Stimulated activated CD8-positive, alpha-beta memory T cell treated with anti-CD3 and anti-CD28 coated beads, Interleukin-4, amount 100 ng/mL, for 4 hours (primary cell): ENCODE measurements at places on chromosomes 11 and 22.

- DNase-seq, result no peak
These were observed 475.1 kb upstream of the LARGE1 start for GRCh38 chr22:34395370-34395769.

- no peak for DNase-seq
These were observed 699.0 kb upstream of the LUZP2 start for GRCh38 chr11:23797624-23798419.

GRCh38 chr11:567629-568292 is 7.0 kb downstream of the RASSF7 start:
- DNase-seq, result no peak

DNA sequence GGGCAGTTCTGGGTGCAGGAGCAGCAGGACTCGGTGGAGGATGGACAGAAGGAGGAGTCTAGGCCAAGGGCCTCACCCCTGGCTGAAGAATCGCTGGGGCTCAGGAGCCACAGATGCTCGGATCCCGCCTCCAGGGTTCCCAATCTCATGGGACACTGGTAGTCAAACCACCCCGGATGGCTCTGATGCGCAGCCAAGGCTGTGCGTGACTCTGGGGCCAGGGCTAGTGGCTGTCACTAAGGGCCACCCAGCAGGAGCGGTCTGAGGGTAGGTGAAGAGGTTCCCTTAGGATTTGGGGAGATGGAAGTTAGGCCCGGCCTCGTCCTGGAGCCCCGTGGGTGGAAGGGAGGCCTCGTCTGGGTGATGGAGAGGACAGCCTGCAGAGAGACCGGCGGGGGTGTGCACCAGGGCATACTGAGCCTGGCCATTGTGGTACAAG is 300.6 kb downstream of the TBC1D22A start:
- DNase-seq, result no peak
